ENCODE measurements at places on chromosomes 11 and 22.

- peak; percentile 8 for DNase-seq
These were observed 9.2 kb downstream of the LIN7C start for GRCh38 chr11:27497284-27497866.

GRCh38 chr11:89660234-89660633 lies 49.9 kb upstream of the TRIM77 start:
- DNase-seq, result no peak

GRCh38 chr22:27309697-27310096 lies 491.9 kb downstream of the MN1 start:
- DNase-seq, result no peak

DNA sequence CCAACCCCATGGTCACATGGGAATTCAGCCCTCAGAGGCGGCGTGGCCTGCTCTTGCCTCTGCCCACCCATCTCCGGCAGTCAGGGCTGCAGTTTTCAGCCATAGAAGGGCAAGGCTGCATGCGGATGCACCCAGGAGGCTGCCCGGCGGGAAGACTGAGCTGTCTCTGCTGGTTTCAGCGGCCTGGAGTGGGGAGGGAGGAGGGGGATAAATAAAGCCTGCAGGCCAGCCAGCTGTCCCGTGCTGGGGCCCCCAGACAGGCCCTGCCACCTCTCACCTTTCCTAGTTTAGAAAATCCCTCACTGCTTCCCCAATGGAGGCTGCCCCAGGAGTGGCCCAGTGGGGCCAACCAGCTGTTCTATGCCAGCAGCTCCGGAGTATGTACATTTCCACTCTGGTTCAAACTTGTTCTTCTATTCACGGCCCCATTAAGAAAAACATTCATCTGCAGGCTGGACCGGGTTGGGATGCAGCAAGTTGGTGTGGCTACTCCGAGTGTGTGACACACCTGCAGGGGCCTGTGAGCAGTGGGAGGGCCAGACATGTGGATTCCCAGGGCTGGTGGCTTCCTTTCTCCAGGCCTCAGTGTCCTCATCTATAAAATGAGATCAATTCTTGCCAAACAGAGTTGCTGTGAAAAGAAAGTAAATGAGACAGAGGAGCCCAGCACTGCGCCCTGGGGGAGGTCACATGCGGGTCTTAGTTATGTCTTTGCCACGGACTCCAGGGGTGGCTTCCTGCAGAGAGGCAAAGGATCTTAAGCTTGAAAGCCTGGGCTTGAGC lies 5.0 kb downstream of the MICALL1 start:
- no peak for DNase-seq

All from activated CD4-positive, alpha-beta T cell treated with anti-CD3 and anti-CD28 coated beads, Interleukin-2, Interleukin-6, amounts not matched to agents 100 ng/mL and 50 ng/mL, durations not matched to agents 16 hours and 8 hours (primary cell).